ENCODE measurements at places on chromosomes 7 and 10.

DNA sequence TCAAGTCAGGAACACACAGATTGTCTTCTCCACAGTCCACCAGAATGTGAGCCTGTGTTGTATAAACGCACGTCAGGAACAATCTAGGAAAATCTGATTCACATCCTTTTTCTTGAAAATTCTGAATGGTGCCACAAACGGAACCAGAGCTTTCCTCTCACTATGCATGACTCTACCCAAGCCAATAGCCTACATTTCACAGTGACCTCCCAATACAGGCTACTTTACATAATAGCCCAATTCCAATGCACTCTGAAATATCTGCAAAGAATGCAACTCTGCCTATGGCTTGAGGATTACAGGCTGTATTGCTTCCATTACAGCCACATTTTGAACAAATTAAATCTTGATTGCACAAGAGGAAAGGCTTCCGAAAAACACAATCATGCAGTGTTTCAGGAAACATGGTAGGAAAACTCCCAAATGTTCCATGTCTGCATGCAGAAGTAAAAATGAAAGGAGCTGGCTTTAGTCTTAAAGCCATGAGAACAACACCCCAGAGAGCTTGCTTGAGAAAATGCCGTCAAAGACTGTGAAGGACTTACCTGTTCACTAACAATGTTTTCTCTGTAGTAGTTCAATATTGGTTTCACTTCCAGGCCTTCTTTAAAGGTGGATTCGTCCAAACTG lies 113.9 kb downstream of the ITGA8 start:
- no peak for DNase-seq

GRCh38 chr10:130721971-130722370 lies 585.8 kb downstream of the GLRX3 start:
- DNase-seq: no peak

GRCh38 chr7:18288322-18289037 lies 207.1 kb upstream of the HDAC9 start:
- no peak for DNase-seq

- DNase-seq: no peak
Observed at GRCh38 chr7:138962561-138963270, 18.5 kb downstream of the KIAA1549 start.

- no peak for DNase-seq
Observed at GRCh38 chr7:3981281-3981680, 680.2 kb downstream of the SDK1 start.

- DNase-seq: no peak
Observed at GRCh38 chr7:137956591-137956990, 45.3 kb downstream of the CREB3L2 start.

DNA sequence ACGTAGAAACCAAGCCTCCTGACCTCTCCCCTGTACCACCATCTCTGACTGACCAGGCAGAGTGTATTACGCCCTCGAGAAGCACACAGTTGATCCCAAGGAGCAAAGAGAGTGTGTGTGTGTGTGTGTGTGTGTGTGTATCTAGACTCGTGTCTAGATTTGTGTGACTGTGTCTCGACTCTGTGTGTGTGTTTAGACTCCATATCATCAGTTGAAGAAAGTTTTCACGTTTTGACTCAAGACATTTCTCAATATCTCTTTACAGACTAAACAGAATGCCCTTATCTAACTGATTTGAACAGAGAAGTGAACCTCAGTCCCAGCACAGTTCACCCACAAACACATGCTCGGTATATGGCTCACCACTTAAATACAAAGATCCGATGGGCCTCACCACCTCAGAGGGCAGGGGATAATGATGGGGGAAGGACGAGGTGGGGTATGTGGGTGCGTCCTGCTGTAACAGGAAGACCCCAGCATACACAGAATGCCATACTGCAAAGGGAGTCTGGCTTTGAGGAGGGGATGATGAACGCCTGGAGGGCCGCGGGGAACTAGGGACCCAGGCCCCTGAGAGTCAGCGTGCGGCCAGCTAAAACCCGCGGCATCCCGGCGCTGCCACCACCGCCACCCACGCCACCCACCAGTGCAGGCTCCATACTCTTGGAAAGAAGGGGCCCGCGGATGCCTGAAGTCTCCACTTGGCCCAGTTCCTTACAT lies 780 bp downstream of the ALDH18A1 start:
- DNase-seq: no peak

GRCh38 chr10:47283101-47283630 lies 16.8 kb upstream of the GDF10 start:
- DNase-seq: no peak

DNA sequence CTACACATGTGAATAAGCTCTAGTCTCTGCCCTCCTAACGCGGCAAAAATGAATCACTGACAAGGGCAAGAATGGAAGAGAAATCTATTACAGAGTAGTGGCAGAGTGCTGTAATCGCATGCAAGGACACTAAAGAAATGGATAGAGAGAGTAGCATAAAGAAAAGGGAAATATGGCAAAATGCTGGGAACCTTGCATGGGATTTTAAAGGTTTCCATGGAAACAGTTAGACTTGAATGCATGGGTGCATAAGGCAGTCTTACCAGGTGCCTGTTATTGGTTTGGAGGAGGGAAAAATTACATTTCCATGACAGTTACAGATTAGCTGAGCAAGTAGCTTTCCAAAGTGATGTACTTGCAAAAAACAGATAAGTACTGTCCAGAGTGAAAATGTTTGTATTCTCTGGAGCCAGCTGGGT lies 233.4 kb downstream of the PTN start:
- no peak for DNase-seq

DNA sequence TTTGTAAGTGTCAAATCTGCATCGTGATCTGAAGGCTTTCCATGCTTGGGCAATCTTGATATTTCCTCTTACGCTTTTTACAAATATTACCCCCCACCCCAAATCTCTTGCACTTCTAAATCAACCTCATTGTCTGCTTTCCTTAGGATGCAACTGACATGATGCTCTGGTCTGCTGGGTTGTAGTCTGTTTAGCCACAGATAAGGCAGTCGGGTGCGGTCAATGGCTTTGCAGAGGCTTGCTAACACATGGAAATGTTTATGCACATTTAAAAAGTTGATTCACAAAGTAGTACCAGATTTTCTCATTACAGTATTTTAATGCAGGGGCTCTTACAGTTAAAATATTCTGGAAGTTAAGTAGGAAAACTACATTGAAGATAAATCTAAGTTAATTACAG lies 172.5 kb downstream of the BAMBI start:
- DNase-seq: no peak

DNA sequence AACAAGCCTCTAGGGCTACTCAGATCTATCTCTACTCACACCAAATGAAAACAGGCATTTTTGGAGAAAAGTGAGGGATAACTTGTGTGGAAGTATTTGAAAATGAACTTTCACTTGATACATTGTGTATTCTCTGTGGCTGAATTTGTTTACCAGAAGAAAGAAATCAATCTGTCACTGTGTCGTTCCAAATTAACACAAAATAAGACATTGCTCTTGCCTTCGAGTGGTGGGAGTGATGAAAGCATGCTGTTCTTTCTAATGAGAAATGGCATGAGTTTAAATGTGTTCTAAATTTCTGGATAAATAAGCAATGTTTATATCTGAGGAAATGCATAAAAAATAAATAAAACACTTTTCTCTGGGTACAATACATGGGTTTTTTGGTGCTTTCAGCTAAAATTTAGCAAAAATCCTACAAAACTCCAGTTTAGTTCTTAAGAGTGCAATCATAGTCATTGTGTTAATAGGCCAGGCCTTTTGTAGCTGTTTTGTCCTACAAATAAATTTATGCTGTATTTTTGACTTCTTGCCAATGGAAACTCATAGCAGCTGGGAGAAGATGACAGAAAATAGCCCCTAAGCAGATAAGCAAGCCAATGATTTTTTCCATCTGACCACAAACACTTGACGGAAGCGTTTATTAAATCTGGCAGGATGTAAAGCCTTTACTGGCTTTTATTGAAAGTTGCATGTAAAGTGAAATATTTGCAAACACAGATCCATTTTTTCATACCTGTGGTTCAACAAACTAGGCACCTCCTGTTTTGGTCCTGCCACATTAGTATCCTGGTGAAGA lies 1064.1 kb upstream of the GHITM start:
- DNase-seq: no peak

DNA sequence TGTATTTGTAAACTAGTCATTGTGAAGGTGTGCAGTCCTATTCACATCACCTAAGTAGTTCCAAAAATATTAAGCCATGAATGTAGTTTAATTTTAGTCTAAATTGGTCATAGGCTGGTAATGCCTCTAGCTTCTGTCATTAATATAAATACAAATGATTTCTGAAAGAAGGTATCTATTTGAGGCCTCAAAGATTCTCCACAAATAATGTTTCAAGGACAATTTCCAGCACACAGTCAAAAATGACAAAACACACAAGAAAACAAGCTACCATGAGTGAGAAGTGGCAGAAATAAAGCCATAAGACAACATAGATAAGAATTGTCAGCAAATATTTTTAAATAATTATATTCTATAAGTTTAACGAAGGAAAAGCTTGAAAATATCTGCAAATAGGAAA lies 66.7 kb upstream of the PDK4 start:
- DNase-seq: no peak

GRCh38 chr10:2921956-2922680 lies 145.2 kb upstream of the PFKP start:
- DNase-seq: no peak

DNA sequence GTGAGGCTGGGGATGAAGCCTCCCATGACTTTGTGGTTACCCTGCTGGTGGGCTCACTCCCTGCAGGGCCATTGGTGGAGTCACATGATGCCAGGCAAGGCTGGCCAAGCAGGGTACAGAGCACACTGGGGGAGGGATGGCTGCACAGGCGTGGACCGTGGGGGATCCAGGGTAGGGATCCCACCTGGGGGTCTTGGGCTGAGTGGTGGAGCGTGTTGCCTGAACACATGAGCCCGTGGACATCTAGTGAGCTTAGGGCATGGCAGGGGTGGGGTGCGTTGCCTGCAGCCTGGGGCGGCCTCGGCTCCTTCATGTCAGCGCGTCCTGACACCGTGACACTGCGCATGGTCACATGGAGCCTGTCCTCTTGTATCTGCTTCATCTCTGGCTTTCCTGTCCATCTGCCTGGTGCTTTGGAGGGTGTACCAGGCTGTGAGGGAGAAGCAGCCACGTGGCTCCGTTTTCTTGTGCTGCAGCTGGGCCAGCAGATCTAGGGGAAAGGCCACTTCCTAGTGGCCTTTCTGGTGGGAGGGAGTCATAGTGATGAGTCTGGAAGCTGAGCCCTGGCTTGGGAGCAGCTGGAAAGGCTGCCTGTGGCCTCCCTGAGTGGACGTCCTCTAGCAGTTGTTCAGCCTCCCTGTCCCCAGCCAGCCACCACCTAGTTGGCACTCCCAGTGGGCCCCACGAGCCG lies 96.2 kb downstream of the LHPP start:
- DNase-seq: no peak

GRCh38 chr7:128954830-128955802 lies 17.4 kb downstream of the IRF5 start:
- no peak for DNase-seq

GRCh38 chr10:22630234-22631174 lies 83.9 kb downstream of the PIP4K2A start:
- DNase-seq: no peak

Data from GOT3 (cell line).